ENCODE measurements at places on chromosomes 3 and 15.

- no peak for DNase-seq
These were observed 236.2 kb upstream of the LYSMD4 start for GRCh38 chr15:99969261-99969920.

GRCh38 chr3:28077572-28077971, 163.8 kb upstream of the CMC1 start:
- DNase-seq = peak; percentile 34

GRCh38 chr3:188154014-188154808, at the start of gene LPP:
LPP (plus strand) TSS chr3:188154157; CDS start chr3:188406121, 251,964 bp downstream.
- DNase-seq = peak; percentile 92

DNA sequence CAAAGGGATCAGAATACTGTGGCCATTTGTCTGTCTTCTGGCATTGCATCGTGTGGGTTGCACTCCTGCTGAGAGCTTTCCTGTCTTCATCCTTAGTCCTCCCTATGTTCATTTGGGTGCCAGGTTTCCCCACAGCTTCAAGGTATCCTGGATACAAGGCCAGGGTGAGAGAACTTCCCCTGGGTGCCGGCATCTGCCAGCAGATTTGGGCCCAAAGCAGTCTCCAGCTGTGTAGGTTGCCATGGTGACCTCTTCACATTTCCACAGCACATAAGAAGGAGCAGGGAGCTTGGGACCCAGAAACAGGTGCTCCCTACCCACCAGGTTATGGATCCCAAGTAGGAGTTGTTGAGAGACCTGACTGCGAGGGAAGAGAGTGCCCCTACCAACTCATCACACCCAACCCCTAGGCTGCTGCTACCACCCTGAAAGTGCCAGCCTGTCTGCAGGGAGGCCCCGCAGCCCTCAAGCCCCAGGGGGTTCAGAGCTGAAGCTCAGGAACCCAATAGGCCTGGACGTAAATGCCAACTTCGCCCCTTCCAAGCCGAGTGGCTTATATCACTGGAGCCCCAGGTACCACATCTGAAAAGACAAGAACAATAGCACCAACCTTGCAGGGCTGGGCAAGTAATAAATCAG, 19.9 kb downstream of the TTC21A start:
- DNase-seq = no peak

- no peak for DNase-seq
These were observed 4.6 kb downstream of the PARL start for GRCh38 chr3:183880121-183880520.

- peak; percentile 85 for DNase-seq
These were observed 16.7 kb downstream of the KAT2B start for GRCh38 chr3:20056725-20057611.

DNA sequence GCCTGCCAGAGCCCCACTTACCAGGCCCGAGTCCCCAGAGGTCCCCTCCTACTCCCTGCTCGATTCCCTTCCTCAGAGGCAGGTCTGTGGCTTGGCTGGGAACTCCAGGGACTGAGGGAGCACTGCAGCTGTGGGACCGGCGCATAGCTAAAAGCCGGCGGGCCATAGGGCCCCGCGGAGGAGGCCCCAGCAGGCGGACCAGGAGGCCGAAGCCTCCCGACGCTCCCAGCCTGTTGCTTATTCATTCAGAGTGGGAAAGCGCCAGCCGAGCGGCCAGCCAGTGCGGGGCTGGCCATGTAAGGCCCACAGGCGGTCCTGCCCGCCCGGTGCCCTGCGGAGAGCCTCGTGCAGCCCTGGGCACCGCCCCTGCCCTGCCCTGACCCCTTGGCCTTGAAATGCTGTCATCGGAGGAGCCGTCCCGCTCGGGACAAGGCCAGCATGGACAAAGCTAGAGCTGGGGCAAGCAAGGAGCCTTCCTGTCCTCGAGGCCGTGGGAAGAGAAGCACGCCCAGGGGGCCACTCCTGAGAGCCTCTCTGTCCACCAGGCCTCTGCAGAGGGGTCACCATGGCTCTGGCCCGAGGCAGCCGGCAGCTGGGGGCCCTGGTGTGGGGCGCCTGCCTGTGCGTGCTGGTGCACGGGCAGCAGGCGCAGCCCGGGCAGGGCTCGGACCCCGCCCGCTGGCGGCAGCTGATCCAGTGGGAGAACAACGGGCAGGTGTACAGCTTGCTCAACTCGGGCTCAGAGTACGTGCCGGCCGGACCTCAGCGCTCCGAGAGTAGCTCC, at the start of gene LOXL1:
LOXL1 (plus strand) TSS at position 244 of the 784 bp plus-strand sequence; CDS start at position 566, 322 bp downstream.
- peak; percentile 91 for DNase-seq

DNA sequence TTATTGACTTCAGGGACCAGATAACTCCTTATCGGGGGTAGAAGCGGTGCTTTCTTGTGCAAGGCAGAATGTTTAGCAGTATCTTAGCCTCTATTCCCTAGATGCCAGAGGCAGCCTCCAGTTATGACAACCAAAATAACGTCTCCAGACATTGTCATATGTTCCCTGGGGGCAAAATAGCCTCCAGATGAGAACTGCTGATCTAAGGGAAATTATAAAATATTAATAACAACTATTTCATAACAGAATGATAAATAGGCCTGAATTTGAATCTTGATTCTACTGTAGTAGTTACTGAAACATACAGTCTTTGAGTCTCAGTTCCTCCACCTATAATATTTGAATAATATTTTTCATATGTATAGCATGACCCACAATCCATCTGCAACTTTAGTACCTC, 1431.3 kb downstream of the ZPLD1 start:
- no peak for DNase-seq

DNA sequence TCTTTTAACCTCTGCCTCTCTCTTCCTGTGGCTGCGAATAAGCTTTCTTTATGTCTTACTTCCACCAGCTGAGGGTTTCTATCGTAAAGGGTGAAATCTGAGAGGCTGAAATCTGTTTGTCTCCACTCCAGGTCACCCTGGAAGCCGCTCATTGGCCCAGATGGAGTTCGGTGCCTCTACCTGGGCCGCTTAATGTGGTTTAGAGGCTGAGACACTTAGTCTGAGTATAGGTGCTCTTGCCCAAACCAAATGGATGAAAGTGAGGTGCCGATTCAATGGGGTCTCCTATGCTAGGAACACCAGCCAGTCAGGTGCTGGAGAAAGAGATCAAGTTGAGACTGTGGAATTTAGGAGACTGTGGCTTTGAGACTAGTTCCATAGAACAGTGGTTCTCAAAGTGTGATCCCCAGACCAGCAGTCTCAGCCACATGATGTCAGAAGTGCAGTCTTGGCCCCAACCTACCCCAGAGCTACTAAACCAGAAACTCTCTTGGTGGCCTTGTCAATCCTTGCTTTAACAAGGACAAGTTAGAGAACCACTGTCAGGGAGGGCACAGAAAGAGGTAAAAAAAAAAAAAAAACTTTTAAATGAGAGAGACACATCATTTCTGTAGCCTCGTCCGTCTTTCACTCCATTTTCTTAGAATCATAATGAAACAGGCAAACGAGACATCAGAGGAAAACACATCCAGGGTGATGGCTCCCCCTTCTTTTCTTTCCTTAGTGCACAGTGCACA, 54.9 kb upstream of the CCR2 start:
- no peak for DNase-seq

All from EL (cell line).